Fibroblast of skin of right biceps (primary cell): ENCODE measurements at places on chromosomes 7 and 10.

DNA sequence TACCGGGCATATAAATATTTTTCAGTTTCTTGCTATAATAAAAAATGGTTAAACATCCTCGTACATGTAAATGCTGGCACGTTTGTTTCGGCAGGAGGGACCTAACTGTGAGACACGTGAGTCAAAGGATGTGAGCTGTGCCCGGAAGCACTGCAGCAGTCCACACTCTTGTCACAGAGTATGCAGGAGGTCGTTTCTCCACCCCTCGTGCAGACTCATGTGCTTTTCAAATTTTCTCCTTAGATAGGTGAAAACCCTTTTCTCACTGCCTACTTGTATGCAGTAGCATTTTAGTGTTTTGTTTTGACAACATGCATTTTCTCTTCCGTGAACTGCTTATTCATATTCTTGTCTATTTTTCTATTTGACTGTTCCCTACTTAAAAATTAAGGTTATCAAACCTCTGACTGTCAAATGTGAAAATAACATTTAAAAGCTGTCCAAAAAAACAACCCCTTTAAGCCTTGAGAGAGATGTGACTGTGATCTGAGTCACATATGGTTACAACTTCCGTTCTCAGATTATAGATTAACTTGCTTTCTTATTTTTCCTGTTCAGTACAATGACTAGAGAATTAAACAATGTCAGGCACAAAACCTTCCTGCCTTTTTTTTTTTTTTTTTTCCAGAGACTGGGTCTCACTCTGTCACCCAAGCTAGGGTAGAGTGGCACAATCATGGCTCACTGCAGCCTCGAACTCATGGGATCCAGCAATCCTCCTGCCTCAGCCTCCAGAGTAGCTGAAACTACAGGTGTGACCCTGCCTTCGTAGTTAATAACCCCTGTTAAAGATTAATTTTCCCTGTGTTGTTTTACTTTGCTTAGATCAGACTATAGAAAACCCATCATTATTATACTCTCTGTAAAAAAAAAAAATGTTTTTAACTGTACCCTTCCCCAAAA, 45.1 kb downstream of the DPY19L1 start:
- DNase-seq = peak; percentile 57

- DNase-seq = no peak
Observed at GRCh38 chr7:94161476-94161875, 157.3 kb upstream of the BET1 start.

DNA sequence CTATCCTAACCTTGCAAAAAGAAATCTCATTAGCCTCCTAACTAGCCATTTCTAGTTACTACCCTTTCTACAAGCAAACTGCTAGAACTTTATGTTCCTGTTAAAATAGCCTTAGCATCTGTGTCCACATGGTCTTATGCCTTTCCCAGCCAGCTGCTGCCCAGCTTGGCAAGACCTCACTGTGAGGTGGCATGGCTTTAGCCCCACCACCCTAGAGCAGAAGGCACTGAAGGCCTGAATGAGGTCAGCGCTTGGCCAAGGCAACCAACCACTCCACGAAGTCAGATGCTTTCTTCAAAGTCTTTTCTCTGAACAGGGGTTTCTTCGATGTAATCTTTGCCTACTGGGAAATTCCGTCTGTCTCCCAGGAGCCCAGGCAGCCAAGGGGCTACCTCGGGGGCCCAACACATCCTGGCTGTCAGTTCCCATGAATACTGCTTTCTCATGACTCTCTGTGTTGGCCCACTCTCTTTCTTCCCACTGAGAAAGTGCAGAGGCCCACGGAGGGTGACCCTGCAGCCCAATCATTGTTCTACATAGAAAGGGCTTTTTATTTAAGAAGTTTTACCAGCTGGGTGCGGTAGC, 41.6 kb downstream of the POLR3A start:
- DNase-seq = no peak

- no peak for DNase-seq
Observed at GRCh38 chr10:52771534-52772445, 794 bp downstream of the MBL2 start.

DNA sequence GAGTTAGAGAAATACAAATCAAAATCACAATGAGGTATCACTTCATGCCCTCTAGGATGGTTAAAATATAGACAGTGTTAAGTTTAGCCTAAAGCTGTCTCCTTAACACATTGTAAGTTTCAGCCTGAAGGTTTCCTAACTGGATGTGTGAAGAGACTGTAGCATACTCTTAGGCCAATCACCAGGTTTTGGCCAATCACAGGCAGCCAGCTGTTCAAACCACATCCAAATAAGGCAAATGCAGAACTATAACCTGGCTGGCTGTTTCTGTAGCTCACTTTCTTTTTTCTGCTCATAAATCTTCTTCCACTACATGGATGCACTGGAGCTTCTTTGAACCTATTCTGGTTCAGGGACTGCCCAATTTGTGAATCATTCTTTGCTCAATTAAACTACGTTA, 19.7 kb downstream of the ESYT2 start:
- no peak for DNase-seq

DNA sequence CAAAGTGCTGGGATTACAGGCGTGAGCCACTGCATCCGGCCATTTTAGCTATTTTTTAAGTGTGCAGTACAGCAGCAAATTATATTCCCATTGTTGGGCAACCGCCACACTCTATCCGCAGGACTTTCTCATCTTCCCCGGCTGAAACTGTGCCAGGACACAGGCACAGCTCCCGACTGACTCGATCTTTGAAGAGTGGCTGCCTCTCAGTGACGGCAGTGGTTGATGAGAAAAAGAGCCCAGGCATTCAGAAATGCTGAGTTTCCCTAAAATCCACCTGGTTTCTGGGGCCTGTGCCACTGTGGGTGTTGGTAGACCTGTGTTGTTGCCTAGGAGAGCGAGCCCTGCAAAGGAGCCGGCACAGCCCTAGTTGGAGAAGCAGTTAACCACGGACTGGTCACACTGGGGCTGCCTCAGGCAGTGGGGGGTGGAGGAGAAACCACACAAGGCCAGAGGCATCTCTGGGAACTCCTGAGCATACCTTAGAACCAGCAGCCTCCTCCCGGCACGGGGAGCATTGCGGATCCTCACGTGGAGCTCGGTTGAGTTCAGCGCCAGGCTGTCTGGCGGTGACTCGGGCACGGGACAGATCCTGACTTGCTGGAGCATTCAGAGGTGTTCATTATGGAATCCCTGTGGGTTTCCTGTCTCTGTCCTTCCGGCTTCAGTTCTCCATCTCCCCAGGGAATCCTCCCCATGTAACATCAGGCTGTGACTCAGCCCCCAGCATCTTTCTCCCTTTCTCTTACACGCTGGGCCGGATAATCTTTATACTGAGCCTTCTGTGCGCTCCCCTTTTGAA, 16.2 kb downstream of the PFKFB3 start:
- peak; percentile 96 for DNase-seq

DNA sequence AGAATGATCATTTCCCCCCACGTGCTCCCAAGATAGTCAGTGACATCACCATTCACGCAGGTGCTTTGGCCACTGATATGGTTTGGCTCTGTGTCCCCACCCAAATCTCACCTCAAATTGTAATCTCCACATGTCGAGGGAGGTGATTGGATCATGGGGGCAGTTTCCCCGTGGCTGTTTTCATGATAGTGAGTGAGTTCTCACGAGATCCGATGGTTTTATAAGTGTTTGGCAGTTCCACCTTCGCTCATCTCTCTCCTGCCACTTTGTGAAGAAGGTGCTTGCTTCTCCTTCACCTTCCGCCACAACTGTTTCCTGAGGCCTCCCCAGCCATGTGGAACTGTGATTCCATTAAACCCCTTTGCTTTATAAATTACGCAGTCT, 205.4 kb upstream of the SH2B2 start:
- no peak for DNase-seq

- DNase-seq = no peak
Observed at GRCh38 chr10:72056932-72057751, 31.2 kb downstream of the SPOCK2 start.

- peak; percentile 45 for DNase-seq
Observed at GRCh38 chr10:51030480-51030879, 43.8 kb upstream of the PRKG1 start.

GRCh38 chr7:149770728-149771636, 2.4 kb downstream of the ZNF467 start:
- no peak for DNase-seq

GRCh38 chr7:17492437-17492836, 194.0 kb downstream of the AHR start:
- no peak for DNase-seq

DNA sequence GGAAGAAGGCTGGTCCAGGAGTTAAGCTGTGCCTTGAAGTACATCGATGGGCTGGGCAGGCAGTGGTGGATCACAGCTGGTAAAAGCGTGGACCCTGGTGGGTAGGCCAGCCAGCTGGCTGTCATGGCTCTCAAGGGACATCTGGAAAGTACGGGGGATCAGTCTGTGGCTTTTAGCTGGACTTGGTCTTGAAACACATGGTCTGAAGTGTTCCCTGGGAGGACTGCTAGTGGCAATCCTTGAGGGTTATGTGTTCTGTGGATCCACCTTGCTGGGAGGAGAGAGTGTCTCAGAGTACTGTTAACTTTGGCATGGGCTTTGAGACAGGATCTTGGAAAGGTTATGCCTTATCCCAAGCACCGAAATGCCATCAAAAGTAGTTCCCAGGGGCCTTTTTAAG, 754.3 kb downstream of the SUGCT start:
- no peak for DNase-seq

DNA sequence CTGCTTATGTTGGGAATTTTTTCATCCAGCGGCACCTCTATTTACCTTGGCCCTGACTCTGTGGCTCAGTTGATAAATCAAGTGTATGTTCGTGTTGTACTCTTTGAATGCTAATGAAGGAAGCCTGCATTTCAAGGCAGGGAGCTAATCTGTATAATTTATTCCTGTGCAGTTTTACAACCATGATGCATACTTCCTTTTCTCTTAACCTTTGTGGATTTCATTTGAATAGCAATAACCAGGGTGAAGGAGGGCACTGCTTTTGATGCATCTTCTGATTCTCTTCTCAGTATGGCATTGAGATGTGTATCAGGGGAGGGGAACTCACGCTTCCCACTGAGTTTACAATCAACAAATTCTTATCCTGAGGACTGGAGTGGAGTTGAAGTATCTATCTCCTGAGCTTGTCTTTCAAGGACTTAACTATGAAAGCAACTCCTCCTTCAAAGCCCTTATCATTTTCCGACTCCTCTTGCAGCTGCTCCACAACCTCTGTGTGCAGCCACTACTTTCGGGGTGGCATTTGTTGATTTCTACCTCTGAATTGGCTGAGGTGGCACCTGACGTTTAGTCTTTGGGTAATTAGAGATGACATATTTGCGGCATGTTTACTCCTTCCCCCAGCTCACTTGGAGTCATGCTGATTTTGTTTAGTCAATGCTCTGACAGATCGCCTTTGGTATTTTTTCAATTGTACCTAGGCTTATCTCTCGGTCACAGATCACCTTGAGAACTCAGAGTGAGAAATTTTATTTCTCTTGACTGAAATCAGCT, 275.2 kb downstream of the PHTF2 start:
- DNase-seq = no peak

DNA sequence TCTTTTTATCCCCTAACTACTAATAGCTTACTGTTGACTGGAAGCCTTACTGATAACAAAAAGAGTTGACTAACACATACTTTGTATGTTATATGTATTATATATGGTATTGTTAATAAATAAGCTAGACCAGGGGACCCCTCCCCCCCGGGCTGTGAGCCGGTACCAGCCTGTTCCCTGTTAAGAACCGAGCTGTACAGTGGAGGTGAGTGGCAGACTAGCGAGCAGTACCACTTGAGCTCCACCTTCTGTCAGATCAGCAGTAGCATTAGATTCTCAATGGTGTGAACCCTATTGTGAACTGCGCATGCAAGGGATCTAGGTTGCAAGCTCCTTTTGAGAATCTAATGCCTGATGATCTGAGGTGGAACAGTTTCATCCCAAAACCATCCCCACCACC, 377.0 kb downstream of the IPMK start:
- no peak for DNase-seq

DNA sequence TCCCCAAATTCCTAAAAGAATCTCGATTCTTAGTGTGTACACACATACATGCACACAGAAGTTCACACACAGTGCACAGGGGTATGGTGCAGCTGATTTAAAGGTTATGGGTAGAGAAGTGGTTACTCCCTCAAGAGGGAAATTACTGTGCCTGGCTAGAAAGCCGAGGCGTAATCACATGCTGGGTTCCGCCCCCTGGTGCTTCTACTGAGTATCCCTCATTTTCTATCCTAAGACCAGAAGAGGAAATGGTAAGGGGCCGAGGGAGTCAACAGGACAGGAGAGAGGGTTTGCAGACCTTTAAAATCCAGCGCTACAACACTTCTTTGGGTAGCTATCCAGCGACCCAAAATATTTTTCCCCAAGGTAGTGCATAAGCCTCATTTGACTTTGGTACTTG, 147.3 kb upstream of the TMEM196 start:
- no peak for DNase-seq

DNA sequence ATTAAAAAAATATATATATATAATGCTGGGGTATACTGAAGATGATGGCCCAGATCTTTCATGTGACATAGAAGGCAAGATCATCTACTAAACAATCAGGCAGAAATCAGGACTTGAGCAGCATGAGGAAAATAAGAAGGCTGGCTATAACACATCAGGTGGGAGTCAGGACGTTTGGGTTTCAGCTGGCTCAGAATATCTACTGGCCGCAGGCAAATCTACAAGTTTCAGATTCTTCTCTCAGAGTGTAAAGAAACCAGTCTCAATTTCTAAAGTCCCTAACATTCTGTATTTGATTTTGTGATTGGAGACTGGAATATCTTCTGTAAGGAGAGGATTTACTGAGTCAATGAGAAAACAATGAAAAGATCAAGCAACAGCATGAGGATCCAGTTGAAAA, 37.7 kb upstream of the FAM3C start:
- no peak for DNase-seq

- no peak for DNase-seq
Observed at GRCh38 chr7:50226669-50227068, 77.8 kb upstream of the IKZF1 start.

GRCh38 chr10:62907470-62908212, 91.5 kb upstream of the EGR2 start:
- DNase-seq = no peak

- no peak for DNase-seq
Observed at GRCh38 chr10:75201793-75202307, 8.7 kb upstream of the VDAC2 start.

DNA sequence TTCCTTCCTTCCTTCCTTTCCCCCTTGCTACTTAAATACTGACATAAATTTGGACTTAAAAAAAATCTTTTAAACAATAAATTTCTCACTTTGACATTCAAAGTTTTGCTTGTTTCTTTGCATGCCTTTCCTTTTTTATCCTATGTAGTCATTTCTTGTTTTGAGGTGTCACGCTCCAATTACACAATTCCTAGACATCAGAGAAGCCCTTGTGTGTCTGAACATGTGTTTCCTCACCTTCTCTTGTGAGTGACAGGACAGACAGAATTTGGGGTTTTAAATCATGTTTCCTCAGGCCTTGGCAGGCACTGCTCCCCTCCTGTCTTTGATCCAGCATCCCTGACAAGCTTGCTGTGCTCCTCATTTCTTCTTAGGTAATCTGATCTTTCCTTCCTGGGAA, 91.3 kb downstream of the CYTH3 start:
- no peak for DNase-seq

DNA sequence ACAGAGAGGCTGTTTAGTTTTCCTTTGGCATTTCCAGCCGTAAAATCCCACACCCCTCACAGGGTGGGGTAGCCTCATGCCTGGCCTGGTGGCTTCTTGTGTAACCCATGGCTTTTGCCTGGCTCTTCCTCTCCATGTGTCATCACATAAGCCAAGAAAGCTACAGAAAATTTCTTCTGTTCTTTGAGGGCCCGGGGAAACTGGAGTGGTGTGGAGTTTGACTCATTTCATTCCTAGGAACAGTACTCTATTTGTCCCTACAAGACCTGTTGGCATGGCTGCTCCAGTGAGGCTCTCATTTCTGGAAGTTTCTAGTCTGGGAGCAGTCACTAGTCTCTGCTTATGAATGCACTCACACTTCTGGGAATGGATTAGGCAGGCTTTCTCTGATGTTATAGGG, 523.9 kb downstream of the SUGCT start:
- peak; percentile 47 for DNase-seq
